ENCODE measurements at places on chromosomes 6 and 20.

- DNase-seq, result no peak
These were observed 46.4 kb downstream of the SASH1 start for GRCh38 chr6:148389086-148389485.

DNA sequence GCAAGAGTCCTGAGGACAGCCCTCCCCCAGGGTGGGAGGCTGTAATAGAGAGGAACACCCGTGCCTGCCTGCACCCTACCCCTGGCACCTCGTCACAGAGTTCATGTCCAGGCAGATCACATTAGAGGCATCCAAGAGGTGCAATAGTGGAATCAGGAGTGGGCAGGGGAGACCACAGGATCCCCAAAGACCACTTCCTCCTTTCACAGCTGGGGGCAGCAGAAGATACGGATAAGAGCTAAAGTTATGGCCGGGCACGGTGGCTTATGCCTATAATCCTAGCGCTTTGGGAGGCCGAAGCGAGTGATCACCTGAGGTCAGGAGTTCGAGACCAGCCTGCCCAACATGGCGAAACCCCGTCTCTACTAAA, 1.5 kb upstream of the CAPN11 start:
- no peak for DNase-seq

DNA sequence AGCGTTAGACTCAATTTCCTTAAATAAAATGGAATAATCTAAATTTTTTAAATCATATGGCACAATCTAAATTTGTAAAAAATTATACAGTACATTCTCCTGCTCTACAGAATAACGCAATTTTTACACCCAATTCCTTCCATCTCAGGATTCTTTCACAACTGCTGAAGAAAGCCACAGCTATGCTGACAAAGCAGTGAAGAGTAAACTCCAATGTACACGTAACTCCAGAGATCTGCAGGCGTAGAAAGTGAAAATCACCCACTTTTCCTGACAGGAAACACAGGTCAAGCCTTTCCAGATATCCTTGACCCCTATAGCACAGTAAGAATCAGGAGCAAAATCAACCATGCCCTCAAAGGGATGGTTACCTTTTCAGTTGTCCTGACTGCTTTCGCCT, 27.4 kb downstream of the EPHA7 start:
- no peak for DNase-seq

- no peak for DNase-seq
These were observed 65.9 kb downstream of the FAM135A start for GRCh38 chr6:70479236-70479635.

DNA sequence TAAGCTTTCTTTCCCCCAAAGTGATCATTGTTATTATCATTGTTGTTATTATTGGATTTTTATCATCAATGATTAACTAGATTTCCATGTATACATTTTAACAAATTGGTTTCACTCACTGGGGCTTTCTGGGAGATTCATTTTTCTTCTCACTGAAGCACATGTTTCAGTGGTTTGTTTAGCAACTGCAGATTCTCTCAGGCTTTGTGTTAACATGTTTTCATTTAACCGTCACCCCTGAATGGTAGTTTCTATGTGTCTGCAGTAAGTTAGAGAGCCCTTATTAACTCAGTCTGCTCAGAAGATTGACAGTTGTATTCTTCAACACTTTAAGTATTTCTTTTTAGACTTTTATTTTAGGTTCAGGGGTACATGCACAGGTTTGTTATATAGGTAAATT, 12.4 kb downstream of the ZKSCAN4 start:
- DNase-seq, result no peak

- no peak for DNase-seq
These were observed 76.0 kb downstream of the MAP7 start for GRCh38 chr6:136474241-136474640.

DNA sequence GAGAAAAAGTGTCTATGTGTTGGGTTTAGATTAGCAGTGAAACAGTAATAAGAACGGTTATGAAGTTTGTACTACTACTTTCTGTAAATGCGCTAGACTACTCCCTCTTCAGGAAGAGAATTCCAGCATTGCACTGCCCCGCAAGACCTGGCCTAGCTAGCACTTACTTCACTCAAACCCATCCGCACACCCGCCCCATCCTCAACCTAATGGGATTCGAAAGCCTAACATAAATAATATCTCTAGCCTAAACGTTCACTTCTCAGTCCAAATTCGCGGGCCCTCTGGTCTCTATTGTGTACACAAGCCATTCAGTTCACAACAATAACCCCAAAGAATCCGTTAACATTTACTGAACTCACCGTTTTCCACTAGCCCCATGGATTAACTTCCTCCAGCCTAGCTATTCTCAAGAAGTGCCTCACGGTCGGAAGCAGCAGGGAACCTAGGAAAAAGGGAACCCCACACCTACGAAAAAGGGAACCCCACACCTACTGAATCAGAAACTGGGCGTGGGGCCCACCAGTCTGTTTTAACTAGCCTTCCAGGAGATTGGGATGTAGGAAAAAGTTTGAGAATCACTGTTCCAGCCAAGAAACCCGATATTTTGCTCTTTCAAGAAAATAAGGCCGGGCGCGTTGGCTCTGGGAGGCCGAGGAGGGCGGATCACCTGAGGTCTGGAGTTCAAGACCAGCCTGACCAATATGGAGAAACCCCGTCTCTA, 45.4 kb upstream of the BTN3A2 start:
- no peak for DNase-seq

GRCh38 chr6:79076160-79076559, 1.9 kb downstream of the PHIP start:
- DNase-seq, result no peak

- no peak for DNase-seq
These were observed 154.5 kb downstream of the CD83 start for GRCh38 chr6:14271789-14272736.

GRCh38 chr20:9515741-9516233, 1.4 kb downstream of the LAMP5 start:
- DNase-seq, result no peak

- no peak for DNase-seq
These were observed 247.0 kb downstream of the ATXN1 start for GRCh38 chr6:16514249-16514648.

- DNase-seq, result no peak
These were observed 10.4 kb downstream of the RPL7L1 start for GRCh38 chr6:42889815-42890214.

GRCh38 chr6:166802401-166802800, 153.9 kb downstream of the RNASET2 start:
- DNase-seq, result no peak

DNA sequence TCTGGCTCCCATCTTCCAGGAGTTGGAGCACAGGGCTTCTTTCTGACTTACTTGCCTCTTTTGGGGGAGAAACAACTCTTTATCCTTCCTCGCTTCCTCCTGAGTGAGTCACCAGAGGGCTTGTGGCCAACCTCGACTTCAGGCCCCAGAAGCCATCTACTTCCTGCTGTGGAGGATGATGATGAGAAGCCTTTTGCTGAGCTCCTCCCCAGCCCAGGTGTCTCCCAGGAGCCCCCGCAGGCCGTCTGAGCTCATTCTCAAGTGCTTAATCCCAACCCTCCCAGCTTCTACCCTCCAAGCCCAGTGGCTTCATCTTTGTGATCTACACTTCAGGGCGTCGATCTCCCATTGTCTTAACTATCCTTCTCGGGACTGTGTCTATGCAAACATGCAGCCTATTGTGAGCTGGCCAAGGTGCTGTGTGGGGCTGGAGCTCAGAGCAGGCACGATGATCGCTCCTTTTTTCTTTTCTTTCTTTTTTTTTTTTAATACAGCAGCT, 27.9 kb downstream of the SDCBP2 start:
- peak; percentile 20 for DNase-seq

GRCh38 chr6:118869894-118870589, 23.9 kb upstream of the ASF1A start:
- no peak for DNase-seq

GRCh38 chr6:42742116-42742894, 3.6 kb downstream of the TBCC start:
- DNase-seq, result no peak

DNA sequence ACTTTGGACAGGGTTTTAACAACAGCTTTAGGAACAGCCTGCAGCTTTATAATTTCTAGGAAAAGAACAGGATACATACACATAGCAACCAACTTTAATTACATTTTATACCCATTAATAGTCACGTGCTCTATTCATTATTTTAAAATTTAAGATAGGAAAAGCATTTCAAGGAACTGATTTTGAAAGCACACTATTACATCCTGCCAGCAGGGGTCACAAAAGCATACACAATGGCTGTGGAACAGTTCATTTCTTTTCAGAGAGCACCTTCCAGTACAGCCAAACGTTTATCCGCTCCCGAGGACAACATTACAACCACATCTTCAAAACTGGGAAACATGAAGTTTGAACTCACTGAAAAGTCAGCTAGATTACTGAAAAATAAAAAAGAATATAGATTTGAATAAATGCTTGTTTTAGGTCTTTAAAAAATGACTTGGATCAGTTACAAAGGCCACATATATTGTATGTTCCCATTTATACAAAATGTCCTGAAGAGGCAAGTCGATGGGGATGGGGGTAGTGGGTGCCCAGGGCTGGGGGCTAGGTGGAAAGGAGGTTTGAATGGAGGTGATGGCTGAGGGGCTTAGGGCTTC, 104.6 kb upstream of the EXOC2 start:
- DNase-seq, result no peak

DNA sequence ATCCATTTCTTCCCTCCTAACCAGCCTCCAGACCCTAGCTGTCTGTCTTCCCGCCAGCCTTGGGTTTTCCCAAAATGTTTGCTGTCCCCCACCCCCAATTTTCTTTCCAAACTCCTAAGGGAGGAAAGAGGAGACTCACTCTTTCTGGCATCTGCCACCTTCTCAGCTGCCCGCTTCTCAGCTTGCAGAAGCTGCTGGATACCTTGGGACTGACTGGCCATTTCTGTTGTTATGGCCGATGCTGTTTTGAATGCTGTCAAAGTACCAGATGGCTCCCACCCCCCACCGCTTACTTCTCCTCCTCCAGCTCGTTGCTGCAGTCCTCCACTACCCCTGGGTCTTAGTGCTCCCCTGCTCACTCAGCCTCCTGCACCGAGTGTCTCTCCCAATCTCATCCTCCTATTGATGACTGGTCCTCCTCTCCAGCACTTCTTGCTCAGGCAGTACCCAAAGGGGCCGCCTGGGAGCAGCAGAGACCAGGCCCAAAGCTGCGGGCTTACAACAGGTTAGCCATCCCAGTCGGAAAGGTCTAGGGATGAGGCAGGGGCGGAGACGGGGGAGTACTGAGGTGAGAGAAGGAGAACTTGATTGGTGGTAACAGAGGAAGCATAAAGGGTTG, at the start of gene ATP6V1G2:
ATP6V1G2 (minus strand) TSS at position 270 of the 619 bp plus-strand sequence; CDS start at position 221, 49 bp downstream.
- peak; percentile 70 for DNase-seq

DNA sequence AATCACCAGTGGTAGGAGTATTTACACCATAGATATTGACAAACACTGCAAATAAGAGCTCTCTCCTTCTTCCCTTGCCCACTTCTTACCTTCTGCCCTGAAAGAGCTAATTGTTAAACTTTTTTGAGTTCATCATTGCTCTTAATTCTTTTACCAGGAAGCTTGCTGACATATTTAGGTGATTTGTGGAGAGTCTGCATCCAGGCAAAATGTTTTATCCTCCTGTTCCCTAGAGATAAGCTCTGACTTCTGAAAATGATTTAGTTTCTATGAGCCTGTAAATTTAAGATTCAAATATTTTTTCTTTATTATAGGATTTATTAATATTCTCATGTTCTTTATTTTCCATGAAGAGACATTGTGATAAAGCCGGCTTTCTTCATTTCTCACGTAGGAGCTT, 81.5 kb downstream of the ADGRB3 start:
- DNase-seq, result no peak

GRCh38 chr20:24950836-24951525, 1.9 kb downstream of the CST7 start:
- no peak for DNase-seq

DNA sequence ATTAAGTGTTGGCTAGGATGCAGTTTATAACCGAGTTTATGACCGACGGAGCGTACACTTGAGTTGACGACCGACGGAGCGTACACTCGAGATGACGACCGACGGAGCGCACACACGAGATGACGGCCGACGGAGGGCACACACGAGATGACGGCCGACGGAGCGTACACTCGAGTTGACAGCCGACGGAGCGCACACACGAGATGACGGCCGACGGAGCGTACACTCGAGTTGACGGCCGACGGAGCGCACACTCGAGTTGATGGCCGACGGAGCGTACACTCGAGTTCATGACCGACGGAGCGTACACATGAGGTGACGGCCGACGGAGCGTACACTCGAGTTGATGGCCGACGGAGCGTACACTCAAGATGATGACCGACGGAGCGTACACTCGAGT, 119.8 kb downstream of the HUS1B start:
- DNase-seq, result no peak

All from stimulated activated CD8-positive, alpha-beta memory T cell treated with anti-CD3 and anti-CD28 coated beads, Interleukin-15, amount 100 ng/mL, for 1 hour (primary cell).